ENCODE measurements at places on chromosomes 3 and 15.
A peak's percentile ranks its signal among the peaks of the same experiment; 100 is the strongest.

GRCh38 chr3:52787672-52788625, 6.6 kb upstream of the ITIH3 start:
- H3K27me3 ChIP-seq: no peaks in the 10 kb centered on the region
- DNase-seq: no peak
- no peak overlapping the region for H3K4me3 ChIP-seq
- H3K36me3 ChIP-seq: no peaks in the 10 kb centered on the region
- no peaks in the 10 kb centered on the region for H3K4me1 ChIP-seq
- no peak overlapping the region for H3K27ac ChIP-seq

DNA sequence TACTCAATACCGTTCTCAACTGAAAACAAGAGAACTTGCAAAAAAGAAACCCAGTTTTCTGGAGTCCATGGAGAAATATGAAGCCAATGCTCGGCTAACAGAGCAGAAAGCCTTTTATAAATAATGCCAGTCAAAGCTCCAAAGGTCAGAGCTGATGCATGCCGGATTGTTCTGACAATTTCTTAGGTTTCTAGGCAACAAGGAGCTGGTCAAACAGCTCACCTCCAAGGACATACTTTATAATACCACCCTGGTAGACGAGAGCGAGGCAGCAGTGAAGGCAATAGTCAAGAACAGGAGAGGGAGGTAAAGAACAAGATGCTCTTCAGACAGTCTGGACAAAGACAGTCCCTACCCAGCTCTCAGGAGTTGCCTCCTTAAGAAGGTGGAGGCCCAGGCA, 111.1 kb downstream of the UBE3A start:
- no peak overlapping the region for H3K4me3 ChIP-seq
- no peak for DNase-seq
- no peak overlapping the region for H3K27ac ChIP-seq
- no peaks in the 10 kb centered on the region for H3K27me3 ChIP-seq

- DNase-seq: peak; percentile 31
- H3K36me3 ChIP-seq: no peaks in the 10 kb centered on the region
- H3K27me3 ChIP-seq: peaks cover 3% of the 10 kb centered on the region
- peaks cover 10% of the 10 kb centered on the region for H3K4me1 ChIP-seq
- H3K4me3 ChIP-seq: no peak overlapping the region
- H3K27ac ChIP-seq: no peak overlapping the region
These were observed 12.7 kb downstream of the SPSB4 start for GRCh38 chr3:141063831-141064230.

- H3K27me3 ChIP-seq: peaks cover 2% of the 10 kb centered on the region
- no peak for DNase-seq
- H3K4me1 ChIP-seq: no peaks in the 10 kb centered on the region
- H3K27ac ChIP-seq: no peak overlapping the region
- H3K36me3 ChIP-seq: no peaks in the 10 kb centered on the region
- H3K4me3 ChIP-seq: no peak overlapping the region
These were observed 132.2 kb downstream of the OSBPL10 start for GRCh38 chr3:31848911-31849310.

GRCh38 chr15:63191895-63192618, 2.7 kb downstream of the RAB8B start:
- peaks cover 49% of the 10 kb centered on the region for H3K36me3 ChIP-seq
- H3K4me1 ChIP-seq: peaks cover 70% of the 10 kb centered on the region
- H3K27ac ChIP-seq: peak overlapping the region; percentile 94
- peak overlapping the region; percentile 99 for H3K4me3 ChIP-seq
- no peaks in the 10 kb centered on the region for H3K27me3 ChIP-seq

- peaks cover 2% of the 10 kb centered on the region for H3K4me1 ChIP-seq
- H3K27ac ChIP-seq: peak overlapping the region; percentile 1
- H3K27me3 ChIP-seq: peaks cover 21% of the 10 kb centered on the region
- H3K36me3 ChIP-seq: no peaks in the 10 kb centered on the region
- H3K4me3 ChIP-seq: no peak overlapping the region
These were observed 1.7 kb upstream of the SLC2A2 start for GRCh38 chr3:171028025-171028778.

GRCh38 chr15:77992356-77993222, 84.9 kb downstream of the TBC1D2B start:
- H3K4me3 ChIP-seq: no peak overlapping the region
- H3K36me3 ChIP-seq: peaks cover 18% of the 10 kb centered on the region
- H3K27me3 ChIP-seq: no peaks in the 10 kb centered on the region
- peak overlapping the region; percentile 46 for H3K27ac ChIP-seq
- peaks cover 37% of the 10 kb centered on the region for H3K4me1 ChIP-seq

- H3K36me3 ChIP-seq: peaks cover 15% of the 10 kb centered on the region
- H3K4me1 ChIP-seq: peaks cover 37% of the 10 kb centered on the region
- H3K4me3 ChIP-seq: peak overlapping the region; percentile 77
These were observed 570 bp downstream of the APH1B start for GRCh38 chr15:63277893-63278456.

- peaks cover 5% of the 10 kb centered on the region for H3K27me3 ChIP-seq
- no peaks in the 10 kb centered on the region for H3K4me1 ChIP-seq
- H3K27ac ChIP-seq: no peak overlapping the region
- H3K36me3 ChIP-seq: no peaks in the 10 kb centered on the region
These were observed 47.3 kb downstream of the NSMCE3 start for GRCh38 chr15:29222129-29222853.

- no peak overlapping the region for H3K4me3 ChIP-seq
- no peaks in the 10 kb centered on the region for H3K4me1 ChIP-seq
- no peak for DNase-seq
These were observed 394.9 kb downstream of the LSAMP start for GRCh38 chr3:116050311-116050915.

DNA sequence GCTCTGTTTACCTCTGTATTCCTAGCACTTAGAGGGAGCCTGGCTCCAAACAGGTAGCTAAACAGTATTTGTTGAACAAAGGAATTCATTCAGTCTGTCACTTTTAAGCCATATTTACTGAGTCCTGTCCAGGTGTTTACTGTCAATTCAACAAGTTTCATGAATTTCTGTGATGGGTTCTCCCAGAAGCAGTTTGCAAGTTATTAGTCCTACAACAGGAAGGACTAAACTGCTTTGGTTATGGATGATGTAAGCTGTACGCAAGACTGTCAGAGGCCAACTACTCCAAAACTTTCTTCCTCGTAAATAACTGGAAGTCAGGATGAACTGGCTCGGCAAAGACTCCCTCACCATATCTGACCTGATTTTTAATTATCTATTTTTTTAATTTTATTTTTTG, 25.1 kb downstream of the STIMATE start:
- no peak overlapping the region for H3K27ac ChIP-seq
- peaks cover 48% of the 10 kb centered on the region for H3K4me1 ChIP-seq
- no peak for DNase-seq
- H3K4me3 ChIP-seq: no peak overlapping the region

DNA sequence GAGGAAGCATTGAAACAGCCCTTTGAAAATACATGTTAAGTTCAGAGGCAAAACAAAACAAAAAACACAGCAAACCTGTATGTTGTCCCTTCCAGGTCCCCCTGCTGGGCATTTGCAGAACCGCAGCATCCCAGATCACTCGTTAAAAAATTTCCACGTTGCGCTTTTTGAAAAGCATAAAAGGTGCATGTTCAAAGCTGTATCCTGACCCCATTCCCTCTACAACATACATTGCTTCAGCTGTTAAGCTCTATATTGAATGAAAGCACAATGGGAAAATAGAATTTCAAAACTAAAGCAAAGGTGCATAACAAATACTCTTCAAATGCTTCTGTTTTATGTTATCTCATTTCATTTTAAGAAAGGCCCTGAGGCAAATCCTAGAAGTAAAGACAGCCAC, 328.3 kb downstream of the THSD4 start:
- no peak overlapping the region for H3K27ac ChIP-seq
- peaks cover 8% of the 10 kb centered on the region for H3K27me3 ChIP-seq
- DNase-seq: peak; percentile 56

All from activated CD8-positive, alpha-beta T cell treated with anti-CD3 and anti-CD28 coated beads, Interleukin-2, amount 10 ng/mL, durations not matched to agents 7 days and 5 days (primary cell).